Stimulated activated CD8-positive, alpha-beta memory T cell treated with anti-CD3 and anti-CD28 coated beads, Interleukin-7, amount 100 ng/mL, for 4 hours (primary cell): ENCODE measurements at places on chromosomes 4 and X.

GRCh38 chr4:149141391-149141790 is 674.3 kb downstream of the IQCM start:
- no peak for DNase-seq

DNA sequence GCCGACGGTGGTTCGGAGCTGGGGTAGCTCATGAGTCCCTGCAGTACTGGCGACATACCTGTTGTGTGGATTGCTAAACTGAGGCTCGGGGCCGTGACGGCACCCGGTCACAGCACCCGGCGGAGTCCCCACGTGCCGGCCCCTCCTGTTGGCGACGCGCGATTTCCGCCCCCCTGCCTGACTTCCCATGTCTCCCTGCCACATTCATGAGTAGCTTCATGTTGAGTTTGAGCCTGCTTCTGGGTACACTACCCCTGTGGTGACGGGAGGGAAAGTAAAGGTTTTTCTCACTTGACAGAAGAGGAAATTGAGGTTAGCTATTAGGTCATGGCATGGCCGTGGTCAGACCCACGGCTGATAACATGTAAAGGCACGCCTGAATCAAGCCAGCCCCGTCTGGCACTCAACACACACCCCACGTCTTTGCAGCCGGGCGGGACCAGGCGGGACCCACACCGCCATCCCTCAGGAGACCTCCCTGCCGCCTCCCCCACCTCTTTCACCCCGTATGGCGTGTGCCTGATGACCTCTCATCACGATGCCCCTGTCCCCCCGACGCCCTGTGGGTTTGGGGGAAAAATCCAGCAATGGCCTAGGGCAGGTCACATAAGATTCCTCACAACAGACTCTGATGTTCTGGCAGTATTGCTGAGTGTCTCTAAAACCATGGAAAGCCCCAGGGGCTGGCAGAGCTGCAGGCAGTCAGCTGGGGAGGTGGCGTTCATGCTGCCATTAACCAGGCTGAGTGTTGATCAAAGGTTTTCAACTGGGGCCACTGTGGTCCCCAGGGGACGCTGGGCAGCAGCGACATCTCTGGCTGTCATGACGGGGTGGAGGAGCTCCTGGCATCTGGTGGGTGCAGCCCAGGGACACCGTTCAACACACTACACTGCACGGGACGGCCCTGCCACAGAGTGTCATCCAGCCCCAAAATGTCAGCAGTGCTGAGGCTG is 29.2 kb downstream of the P2RY8 start:
- no peak for DNase-seq

DNA sequence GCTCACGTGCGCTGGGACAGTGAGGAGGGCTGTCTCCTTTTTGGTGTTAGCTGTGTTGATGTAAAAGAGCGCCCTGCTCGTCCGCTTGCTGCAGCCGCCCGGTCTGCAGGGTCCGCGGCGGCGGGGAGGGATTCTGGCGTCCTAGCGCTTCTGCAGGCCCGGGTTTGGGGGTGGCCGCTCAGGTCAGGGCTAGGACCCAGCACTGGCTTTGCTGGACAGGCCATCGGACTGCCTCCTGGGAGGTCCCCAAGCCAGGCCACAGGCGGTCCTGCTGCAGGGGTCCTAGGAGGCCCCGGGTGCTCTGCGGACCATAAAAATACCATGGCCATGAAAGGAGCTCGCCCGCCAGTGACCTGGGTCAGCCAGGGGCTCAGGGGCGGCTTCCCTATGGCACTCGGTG is 308.7 kb downstream of the DCTD start:
- DNase-seq = no peak

GRCh38 chrX:67289055-67289499 is 254.7 kb upstream of the AR start:
- no peak for DNase-seq

GRCh38 chr4:185304944-185305690 is 90.6 kb downstream of the LRP2BP start:
- DNase-seq = no peak

GRCh38 chr4:153155686-153156085 is 48.6 kb upstream of the TRIM2 start:
- DNase-seq = no peak
